ENCODE measurements at places on chromosomes 1 and 21.

DNA sequence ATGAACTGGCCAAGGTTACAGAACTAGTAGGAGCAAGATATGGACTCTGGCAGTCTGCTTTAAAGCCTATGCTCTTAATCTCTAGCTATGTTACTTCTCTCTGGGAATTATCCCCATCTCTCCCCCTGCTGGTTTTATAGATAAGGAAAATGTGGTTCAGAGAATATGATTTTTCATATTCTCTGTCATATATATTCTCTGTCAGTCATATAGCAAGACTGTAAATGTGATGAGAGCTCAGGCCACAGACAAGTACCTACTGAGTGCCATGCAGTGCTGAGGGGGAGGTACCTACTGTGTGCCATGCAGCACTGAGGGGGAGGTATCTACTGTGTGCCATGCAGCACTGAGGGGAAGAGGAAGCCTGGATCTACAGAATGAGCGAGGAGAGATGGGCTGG, 220.3 kb upstream of the FGGY start:
- no peak for DNase-seq

GRCh38 chr1:43763497-43763973, 56.2 kb downstream of the ST3GAL3 start:
- DNase-seq, result no peak

GRCh38 chr1:174169342-174169741, 10.0 kb downstream of the RABGAP1L start:
- DNase-seq, result no peak

DNA sequence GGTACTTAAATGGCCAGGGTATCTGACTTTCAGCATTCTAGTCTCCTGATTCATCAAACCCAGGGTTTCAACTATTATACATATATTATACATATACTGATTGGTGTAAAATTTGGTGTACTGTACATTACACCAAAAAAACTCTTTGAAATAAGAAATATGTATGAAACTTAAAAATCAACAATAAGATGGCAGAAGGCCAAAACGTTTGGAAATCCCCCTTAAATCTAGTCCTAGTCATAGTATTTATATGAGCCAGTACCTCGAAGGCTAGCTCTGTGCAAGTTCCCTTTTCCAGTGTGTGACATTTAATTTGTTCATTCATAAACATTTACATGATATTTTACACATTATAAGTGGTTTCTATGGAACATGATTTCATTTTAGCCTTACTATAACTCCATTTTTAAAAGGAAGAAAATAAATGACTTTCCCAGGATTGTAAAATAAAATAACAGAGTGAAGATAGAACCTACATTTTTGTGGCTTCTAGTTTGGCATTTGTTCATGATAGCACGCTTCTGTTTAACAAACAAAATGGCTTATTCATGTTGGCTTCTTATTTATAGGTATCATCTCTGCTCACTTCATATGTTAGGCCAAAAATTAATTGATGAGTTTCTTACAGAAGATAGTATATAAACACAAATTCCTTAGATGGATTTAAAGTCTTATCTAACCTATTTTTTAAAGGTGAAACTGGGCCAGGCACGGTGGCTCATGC, 18.8 kb upstream of the ZNF281 start:
- no peak for DNase-seq

DNA sequence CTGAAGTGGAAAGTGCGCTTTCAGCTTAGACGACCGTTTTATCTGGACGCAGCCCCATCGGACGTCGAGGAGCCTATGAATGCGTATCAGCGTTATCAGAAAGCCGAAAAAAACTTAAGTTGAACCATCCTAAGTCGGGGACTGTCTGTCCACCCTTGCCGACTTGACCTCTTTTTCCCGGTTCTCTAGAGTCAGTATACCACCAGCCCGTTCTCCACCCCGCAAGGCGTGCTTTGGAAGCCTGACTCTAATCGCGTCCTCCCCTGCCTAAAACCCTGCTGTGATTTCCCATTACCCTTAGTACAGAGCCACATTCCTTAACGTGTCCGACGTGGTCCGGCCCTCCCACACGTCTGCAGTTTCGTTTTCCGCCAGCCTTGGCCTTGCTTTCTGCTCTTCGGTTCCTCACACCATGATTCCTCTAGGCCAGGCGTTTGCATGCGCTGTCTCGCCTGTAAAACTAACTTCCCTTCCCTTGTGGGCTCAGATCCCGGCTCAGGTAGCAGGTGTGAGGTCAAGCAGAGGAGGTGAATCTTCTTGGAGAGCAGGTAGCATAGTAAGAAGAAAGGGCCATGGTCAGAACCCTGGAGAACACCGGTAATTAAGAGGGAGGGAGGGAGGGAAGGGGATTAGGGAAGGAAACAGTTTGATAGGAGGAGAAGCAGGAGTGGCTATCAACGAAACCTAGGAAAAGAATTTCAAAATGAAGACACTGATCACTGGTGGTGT, 865 bp downstream of the ADPRS start:
- no peak for DNase-seq

GRCh38 chr1:110579460-110579859, 26.7 kb downstream of the KCNA2 start:
- DNase-seq, result no peak

DNA sequence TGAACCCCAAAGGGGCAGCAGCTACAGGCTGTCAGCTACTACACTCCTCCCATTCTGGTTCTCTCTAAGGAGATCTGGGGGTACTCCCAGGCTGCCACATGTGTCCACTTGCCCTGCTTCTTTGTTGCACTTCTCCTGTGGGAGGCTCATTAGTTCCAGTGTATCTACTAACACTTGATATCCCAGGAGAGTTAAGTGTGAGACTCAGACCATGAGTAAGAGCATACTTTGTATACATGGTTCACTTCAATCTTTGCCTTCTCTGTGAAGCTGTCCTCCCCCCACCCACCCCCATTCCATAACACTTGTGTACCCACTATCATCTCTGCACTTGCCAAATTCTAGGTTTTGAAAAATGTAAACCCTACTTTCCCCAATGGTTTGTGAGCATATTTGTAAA, 34.9 kb upstream of the GADD45A start:
- no peak for DNase-seq

GRCh38 chr21:41152147-41152546, 15.8 kb upstream of the BACE2 start:
- no peak for DNase-seq

DNA sequence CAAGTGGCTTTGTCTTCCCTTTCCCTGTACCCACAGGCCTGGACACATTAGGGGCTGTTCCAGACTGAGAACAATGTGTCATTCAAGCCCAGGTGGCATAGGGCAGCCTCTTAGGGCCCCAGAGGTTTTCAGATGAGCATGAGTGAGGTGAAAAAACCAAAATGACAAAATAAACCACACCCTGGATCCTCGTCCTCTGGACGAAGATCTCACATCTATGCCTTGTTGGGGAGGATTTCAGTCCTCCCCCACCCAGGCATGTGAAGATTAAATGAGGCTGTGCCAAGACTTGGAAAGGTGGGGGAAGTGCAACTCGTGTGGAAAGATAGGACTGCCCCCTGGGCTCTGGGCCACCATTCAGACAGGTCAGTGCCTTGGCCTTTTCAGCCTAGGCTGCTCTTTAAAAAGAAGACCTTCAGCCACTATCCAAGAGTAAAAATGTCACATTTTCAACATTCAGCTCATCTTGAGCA, 32.8 kb upstream of the IL19 start:
- no peak for DNase-seq

DNA sequence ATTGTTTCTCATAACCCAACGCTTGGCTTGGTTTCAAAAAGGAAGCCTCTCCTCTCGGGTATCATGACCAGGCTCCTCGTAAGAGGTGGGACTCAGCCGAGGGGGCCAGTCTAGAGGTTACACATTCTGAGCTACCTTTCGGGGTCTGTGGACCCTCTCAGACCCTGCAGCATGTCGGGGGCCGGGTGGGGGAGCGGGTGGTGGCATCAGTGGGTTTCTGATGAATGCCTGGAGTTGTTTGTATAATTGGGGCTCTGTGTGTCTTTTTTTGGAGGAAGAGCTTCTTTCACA, 229.3 kb downstream of the CAMTA1 start:
- DNase-seq, result no peak

DNA sequence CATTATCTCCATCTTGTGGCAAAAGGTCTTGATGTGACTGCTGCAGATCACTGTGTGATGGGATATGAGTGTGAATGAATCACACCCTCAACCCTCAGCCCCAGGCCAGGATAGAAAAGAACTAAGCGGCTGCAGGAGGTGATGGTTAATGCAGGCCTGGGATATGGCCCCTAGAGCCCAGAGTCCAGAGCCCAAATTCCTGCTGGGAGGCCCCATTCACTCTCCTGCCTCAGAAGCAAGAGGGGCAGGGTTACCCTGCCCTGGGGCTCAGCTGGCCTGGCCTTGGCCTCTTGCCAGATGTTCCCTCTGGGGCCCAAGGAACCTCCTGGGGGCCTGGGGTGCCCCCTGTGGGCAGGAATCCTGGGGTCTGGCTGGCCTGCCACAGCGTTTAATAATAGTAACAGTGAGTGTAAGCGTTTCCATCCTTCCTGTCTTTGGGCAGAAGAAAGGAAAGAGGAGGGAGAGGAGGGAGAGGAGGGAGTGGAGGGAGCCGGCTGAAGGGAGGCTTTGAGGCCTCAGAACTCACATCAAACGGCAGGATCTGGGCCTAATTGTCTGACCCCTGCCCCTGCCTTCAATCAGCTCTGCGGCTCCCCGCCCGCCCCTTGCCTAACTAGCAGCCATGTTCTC, 26.2 kb downstream of the DMAP1 start:
- no peak for DNase-seq

GRCh38 chr21:36663033-36663855, 35.7 kb upstream of the SIM2 start:
- no peak for DNase-seq

DNA sequence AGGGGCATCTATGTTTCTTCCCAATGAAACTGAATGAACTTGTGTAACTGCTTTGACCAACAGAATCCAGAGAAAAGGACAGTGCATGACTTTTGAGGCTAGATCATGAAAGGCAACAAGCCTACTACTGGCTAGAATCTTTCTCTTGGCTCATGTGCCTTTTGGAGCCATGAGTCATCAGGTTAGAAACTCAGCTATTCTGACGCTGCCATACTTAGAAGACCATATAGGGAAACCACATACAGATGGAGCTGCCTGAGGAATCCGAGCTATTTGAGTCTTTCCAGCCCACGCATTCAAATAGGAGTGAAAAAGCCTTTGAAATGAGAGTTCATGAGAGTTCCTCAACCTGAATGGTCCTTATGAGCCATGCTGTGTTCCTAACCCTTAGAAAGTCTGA, 738.5 kb upstream of the CHRM3 start:
- DNase-seq, result no peak

DNA sequence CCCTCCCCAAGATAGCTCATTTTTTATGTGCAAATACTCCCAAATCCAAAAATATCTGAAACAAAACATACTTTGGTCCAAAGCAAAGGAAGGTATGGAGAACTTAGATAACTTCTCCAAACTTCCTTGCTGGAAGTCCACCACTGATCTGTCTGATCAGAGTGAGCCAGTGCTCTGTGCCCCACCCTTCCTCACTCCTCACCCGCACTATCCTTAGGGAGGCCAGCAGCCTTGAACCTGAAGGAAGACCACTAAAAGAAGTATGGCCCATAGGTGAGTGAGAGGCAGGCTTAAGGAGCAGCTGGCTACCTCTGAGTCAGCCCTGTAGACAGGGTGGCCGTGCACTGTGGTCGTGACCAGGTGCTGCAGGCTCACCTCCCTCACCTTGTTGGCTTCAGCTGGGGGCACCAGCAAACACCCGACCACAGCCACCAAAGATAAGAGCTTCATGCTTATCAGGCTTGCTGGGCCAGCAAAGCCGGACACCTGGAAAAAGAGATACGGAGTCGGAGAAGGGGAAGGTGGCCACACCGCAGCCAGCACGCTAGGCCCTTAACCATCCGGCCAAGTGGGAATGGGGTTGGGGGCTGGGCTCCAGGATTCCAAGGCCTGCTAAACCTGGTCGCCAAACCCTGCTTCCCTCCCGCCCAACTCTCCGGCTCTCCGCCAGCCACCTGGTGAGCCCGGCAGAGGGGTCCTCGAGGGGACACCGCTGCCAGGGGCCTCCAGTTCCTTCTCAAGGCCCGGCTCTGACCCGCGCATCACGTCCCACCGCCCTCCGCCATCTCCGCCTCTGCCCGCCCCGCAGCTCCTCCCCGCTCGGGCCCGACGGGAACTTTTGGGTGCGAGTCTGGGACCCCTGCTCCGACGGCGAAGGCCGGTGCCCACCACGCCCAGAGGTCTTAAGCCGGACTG, 543 bp downstream of the TMEM9 start:
- no peak for DNase-seq

DNA sequence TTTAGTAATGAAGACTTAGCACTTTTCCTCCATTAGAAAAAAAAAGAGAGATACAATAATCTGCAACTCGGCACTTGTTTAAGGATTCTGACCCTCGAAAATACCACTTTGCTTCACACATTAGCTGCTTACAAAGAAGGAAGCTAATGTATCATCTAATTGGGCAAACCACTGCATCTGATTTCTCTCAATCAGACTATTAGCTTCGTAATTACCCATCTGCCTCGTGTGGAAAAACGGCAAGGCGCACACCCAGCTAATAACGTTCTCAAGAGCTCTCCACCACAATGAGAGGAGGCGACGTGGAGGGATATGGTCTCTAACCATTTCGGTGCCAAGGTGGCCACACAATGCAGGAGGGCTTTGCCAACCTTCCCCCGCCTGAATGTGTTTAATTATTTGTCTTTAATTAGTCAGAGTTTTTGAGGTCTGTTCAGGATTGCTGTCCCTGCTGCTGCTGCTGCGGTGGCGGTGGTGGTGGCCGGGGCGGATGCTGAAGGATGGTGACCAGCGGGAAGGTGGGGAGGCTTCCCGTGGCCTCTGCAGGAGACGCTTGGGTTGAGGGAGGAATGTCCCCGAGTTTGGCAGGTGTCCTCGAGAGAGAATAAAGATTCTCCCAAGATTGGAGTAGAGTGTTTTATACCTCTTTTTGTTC, 374.5 kb downstream of the RPS6KC1 start:
- DNase-seq, result no peak

- DNase-seq, result no peak
These were observed 223.6 kb upstream of the POU3F1 start for GRCh38 chr1:38269923-38270848.

- no peak for DNase-seq
These were observed 16.6 kb downstream of the SAMD11 start for GRCh38 chr1:940107-941014.

DNA sequence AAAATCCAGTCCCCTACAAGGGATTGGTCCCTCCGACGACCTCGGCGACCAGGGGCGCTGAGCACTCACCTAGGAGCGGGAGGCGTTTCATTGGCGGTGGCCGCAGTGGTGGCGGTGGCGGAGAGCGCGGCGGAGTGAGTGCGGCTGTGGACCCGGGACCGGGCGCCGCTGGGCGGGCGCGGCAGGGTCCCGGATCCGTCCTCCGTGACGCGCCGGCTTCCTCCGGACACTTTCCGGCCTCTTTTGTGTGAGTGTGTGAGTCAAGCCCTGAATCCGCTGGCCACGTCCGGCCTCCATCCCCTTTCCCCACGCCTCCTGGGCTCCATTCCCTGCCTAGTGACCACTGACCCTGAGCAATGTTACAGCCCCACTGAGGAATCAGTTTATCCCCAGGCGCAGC, at the start of gene ADGRL4:
Gene ADGRL4, minus strand, starts transcription at position 167 of the 400 bp plus-strand sequence. Its CDS starts 76 bp downstream, at position 91.
- DNase-seq, result no peak

GRCh38 chr1:195251900-195252299, 1356.3 kb downstream of the KCNT2 start:
- no peak for DNase-seq

GRCh38 chr21:18970941-18971340, 567.4 kb upstream of the TMPRSS15 start:
- DNase-seq, result no peak

- DNase-seq, result no peak
These were observed 67.3 kb downstream of the VAV3 start for GRCh38 chr1:107897438-107898345.

- no peak for DNase-seq
These were observed 910 bp upstream of the RERE start for GRCh38 chr1:8818325-8818775.

Measured in cortex of kidney (tissue), 1 donor.